Mucosa of gallbladder (tissue), 1 donor: ENCODE measurements at places on chromosomes 2 and 18. TPM values are rescaled to one million over a fixed set of nuclear protein-coding genes. Genes with fewer than 3 reads are reported as not detected.

The FSIP2 gene
- 1.6 TPM for total RNA-seq

The PAX8 gene
- 3.5 TPM for total RNA-seq

The GRHL1 gene
- total RNA-seq: 7.2 TPM

The MRO gene
- total RNA-seq: 0.75 TPM

- peak; percentile 46 for DNase-seq
These were observed 57.9 kb downstream of the NXPH2 start for GRCh38 chr2:138722316-138722715.

- DNase-seq: no peak
These were observed at the start of gene PRSS56 for GRCh38 chr2:232519581-232520438. Gene PRSS56, plus strand, starts transcription at chr2:232520388. Its CDS starts 211 bp downstream, at chr2:232520599.

GRCh38 chr2:147255812-147256211 is 589.0 kb upstream of the ACVR2A start:
- DNase-seq: no peak

DNA sequence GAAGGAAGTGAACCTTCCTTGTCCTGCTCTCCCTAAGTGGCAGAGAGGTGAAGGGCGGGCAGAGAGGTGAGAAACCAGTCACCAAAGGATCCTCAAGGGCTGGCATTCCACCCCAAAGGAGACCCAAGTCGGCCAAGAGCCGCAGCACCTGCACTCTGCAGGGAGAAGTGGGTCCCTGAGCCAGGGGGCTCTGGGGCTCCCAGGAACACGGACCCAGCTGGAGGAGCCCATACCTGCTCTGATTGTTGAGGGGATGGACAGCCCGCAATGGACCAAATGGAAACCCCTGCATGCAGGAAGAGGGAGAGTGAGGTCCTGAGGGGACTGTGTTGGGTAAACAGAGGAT is 233.3 kb downstream of the ATAD2B start:
- no peak for DNase-seq

DNA sequence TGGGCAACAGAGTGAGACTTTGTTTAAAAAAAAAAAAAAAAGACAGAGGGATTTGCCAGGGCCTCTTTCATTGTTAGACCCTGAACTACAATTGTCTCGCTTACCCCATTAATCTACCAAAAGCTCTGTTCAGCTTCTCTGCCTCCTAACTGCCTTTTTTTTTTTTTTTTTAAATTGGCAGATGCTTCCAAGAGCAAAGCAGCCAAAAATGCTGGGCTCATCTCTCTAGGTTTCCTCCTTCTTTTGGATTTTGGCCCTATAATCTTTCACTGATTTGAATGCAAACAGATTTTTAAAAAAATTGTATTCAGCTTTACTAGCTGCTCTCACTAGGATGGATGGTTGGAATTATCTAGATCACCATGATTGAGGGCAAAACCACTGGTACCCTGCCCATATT is 33.2 kb upstream of the RAPGEF4 start:
- no peak for DNase-seq

DNA sequence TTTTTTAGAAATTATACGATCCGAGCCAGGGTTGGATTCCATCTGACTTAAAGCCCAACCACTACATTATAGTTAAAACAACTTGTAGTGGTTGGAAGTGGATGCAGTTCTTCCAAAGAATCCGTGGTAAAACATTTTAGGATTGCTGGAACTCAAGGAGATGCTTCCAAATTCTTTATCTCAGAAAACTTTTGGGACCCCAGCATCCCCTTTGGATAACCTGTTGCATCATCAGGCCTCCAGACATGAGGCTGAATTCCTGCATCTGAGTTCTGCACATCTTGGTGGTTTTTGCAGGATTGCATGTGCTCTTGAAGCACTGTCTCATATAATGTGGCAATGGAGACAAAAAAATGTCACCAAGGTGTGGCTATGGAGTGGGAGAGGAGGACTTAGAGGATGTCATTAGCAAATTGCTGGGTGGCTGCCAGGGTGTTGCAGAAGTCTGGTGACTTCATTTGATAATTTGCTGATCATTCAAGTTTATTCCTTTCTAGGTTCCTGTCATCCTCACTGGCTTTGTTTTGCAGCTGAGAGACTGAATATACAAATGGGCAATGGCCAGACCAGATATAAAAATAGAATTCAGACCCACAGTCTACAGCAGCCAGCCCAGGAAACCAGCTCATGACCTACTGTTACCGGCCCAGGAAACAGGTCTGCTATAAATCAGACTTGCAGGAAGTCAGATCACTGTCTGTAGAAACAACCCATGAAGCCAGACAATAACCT is 207.7 kb downstream of the BCL2 start:
- peak; percentile 48 for DNase-seq

- DNase-seq: no peak
These were observed 78.0 kb downstream of the UPP2 start for GRCh38 chr2:158179660-158180059.

- no peak for DNase-seq
These were observed 299.0 kb downstream of the TRIB2 start for GRCh38 chr2:13015532-13016320.

- no peak for DNase-seq
These were observed 131.9 kb upstream of the ID2 start for GRCh38 chr2:8549942-8550341.

- no peak for DNase-seq
These were observed 582.1 kb downstream of the ZEB2 start for GRCh38 chr2:143937723-143938350.
